Right lung (tissue), 10 donors: ENCODE measurements at places on chromosomes 3 and 15.

GRCh38 chr3:168889666-168890065 lies 773.8 kb downstream of the MECOM start:
- DNase-seq, result no peak

DNA sequence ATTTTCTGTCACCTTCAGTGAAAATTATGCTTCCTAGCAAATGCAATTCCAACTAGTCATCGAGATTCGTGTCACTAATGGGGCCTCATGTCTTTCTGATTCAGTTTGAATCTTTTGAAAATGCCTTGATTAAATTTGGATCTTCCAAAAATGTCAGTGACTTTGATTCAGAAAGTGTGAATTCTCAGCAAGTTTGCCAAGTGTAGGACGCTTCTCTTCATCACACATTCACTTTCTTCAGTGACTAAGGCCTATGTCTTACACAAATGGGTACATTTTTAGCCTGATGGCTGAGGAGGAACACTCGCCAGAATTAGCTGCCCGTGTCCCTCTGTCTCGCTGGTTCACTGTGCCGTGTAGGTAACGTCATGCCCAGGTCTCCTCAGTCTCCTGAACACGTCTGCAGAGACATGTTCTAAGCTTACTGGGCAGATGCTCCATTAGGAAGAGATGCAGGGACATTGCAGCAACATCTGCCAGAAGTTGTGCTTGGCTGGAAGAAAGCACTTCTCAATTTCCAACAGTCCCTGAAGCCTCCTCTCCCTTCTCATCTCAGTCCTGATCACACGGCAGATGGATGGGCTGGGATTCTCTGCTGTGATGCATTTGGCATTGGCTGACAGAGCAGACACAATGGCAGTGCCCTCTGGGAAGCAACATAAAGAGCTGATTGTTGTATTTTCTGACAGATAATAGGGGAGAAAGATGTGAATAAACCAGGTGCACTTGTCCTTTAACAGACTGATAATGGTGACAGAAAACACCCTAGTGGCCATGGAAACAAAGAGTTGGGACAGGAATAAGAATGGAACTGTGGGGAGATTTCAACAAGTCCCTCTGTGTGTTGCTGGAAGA lies 29.1 kb upstream of the LYZL4 start:
- DNase-seq, result no peak

GRCh38 chr3:173440514-173440913 lies 43.0 kb downstream of the NLGN1 start:
- DNase-seq, result no peak

- DNase-seq, result no peak
These were observed 335.0 kb downstream of the MECOM start for GRCh38 chr3:169328471-169328870.

GRCh38 chr3:126121074-126121473 lies 37.1 kb upstream of the SLC41A3 start:
- no peak for DNase-seq

DNA sequence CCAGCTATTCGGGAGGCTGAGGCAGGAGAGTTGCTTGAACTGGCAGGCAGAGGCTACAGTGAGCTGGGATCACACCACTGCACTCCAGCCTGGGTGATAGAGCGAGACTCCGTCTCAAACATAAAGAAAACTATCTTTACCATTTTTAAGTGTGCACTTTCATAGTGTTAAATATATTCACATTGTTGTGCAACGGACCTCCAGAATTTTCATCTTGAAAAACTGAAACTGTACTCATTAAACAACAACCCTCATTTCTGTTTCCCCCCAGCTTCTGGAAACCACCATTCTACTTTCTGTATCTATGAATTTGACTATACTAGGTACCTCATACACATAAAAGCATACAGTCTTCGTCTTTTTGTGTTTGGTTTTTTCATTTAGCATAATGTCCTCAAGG lies 375.1 kb downstream of the SHQ1 start:
- DNase-seq, result no peak

GRCh38 chr15:73602992-73603391 lies 30.2 kb downstream of the NPTN start:
- no peak for DNase-seq

- no peak for DNase-seq
These were observed 1.8 kb downstream of the CAMKV start for GRCh38 chr3:49867871-49868321.

- DNase-seq, result no peak
These were observed 30.2 kb downstream of the TSPAN3 start for GRCh38 chr15:77040673-77041072.

- DNase-seq, result no peak
These were observed 14.9 kb downstream of the PLA2G4D start for GRCh38 chr15:42079401-42079908.

DNA sequence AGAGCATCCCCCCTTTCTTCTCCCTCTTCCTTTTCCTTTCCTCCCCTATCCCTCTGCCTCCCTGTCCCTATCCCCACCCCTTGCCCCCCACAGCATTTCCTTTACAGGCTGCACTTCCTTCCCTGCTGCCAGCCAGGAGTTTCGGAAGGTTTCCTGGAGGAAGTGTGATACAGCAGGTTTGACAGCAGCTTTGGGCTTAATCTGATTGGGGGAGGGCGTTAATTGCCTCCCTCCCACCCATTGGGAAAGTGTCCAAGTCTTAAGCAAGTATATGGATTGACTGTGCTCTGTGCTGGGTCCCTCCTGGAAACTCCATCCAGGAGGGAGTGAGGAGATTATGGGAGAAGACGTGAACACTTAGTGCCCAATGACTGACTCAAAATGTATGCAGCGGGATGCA lies 1.8 kb downstream of the SCAMP5 start:
- no peak for DNase-seq

DNA sequence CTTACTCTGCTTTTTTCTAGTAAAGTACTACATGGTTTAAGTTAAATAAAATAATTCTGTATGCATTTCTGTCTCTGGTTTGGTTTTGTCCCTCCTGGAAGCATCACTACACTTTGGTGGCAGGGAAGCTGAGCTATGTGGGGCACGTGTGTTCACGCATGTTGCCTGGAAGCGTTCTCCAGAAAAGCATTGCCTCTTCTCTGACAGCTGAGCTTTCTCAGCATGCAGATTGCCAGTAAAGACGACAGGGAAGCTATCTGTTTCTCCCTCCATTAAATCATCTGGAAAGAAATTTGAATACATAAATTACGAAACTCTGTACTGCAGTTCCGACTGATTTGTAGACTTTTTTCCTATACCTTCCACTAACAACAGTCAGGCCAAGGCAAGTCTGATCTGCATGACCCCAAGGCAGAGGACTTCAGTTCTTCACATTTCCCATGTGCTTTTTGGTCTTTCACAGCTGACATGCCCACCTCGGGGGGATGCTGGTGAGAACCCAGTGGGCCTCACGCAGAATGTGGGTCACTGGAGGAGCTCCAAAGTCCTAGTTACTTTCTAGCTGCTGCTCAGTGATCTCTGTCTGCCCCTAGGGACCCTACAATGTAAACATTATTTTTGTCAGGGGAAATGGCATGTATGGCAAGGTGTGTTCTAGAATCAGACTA lies 43.0 kb downstream of the PGPEP1L start:
- no peak for DNase-seq

DNA sequence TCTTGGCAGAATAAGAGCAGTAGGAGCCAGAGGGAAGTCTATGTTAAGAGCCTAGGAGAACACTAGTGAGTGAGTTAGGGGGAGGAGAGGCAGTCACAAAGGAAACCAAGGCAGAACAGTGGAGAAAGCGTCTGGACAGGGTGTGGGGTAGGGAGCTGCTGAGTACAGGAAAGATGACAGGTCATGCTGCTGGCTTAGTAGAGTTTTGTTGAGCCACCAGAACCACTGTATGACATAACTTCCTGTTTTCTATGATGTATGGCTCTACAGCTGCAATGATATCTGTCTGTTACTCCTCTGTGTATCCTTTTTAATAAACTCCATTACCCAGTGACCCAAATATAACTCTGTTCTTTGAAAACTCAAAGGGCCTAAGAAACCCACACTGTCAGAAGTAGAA lies 10.6 kb upstream of the STT3B start:
- no peak for DNase-seq

DNA sequence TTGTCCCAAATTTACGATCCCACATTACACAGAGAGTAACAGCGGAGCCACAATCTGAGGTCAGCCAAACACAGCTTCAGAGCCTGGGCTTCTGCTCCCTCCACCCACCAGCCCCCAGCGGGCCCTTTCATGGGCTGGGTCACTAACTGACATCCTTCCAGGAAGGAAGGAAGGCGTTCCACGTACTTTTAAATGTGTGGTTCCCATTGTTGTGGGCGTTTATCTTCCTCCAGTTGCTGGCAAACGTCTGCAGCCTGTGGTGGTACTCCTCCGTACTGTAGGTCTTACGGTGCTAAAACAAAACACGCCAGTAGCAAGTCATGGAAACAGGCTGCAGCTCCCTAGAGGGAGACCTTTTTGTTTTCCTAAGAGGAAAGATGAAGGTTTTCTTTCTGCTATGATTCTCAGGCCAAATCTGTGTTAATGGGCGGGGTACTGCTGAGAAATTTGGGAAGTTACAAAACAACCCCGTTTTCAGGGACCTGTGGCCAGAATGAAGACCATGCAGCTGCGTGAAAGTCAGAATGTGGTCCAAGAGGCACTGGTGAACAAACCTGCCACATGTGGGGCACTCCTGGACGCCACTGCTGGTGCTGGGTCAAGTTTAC lies 7.6 kb downstream of the CTSH start:
- no peak for DNase-seq
